ENCODE measurements at places on chromosomes 7 and 10.

DNA sequence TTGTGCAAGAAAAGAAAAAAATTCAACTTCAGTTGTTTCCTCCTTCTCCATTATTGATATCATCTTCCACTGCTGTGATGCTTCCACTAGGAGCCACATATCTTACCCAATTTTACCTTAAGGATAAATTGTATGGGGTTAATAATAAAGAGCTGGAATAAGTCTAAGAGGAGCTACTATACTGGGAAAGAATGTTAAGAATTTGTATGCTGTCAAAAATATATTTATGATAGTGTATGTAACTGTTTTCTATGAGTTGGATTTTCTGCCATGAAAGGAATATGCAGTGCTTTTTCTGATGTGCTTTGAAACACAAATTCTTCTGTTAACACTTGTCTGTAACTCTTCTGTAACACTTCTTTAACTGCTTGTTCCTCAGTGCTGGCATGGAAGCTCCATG lies 219.1 kb downstream of the VTI1A start:
- no peak for DNase-seq

DNA sequence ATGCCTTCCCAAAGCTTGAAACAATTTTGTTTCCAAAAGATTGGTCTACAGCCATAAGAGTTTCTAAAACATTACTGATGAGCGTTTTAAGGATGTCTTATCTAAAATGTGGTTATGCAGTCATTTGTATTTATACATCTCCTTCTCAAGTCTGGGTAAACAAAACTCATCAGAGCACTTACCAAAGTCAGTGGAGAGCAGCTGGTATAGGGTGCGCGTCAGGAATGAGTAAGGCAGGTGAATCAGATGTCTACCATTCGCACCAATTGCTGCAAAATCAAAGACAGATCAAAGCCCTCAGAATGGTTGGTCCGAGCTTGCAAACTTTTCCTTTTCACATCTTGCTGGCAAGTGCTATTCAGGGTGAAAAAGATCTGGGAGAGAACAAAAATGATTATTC lies 65.6 kb upstream of the FAM171A1 start:
- DNase-seq = no peak

DNA sequence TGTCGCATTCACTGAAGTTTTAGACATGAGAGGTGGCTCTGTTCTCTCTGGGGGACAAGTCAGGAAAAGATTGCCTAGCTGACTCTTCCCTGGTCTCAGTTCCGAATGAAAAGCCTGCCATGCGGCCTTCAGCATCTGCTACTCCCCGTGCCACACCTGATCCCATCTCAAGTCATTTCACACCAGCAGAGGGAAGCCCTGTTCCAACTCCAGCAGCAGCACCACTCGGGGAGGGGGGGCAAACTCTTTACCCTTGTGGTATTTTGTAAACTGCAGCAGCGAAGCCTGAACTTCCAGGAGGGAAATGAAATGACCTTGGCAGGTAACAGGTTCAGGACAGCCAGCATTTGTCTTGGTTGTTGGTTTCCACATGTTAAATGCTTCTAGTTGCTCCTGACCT lies 13.8 kb downstream of the LRRC4 start:
- no peak for DNase-seq

- DNase-seq = peak; percentile 67
These were observed at the start of gene DLX6 for GRCh38 chr7:97005183-97006054. TSS of gene DLX6 (plus strand) at chr7:97005553. CDS start at chr7:97005978, 425 bp downstream.

DNA sequence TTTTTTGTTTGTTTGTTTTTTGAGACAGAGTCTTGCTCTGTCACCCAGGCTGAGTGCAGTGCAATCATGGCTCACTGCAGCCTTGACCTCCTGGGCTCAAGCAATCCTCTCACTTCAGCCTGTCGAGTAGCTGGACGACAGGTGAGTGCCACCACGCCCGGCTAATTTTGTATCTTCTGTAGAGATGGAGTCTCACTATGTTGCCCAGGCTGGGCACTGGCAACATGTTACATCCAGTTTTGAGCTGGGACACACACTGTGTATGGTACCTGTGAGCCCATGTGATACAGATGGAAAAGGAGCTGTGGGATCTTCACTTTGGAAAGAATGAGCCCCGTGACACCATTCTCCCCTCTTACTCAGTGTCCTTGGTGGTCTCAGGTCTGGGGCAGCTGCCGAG lies 40.4 kb upstream of the PODXL start:
- no peak for DNase-seq

GRCh38 chr7:108559253-108559652 lies 10.3 kb downstream of the THAP5 start:
- no peak for DNase-seq

- DNase-seq = no peak
These were observed 24.0 kb upstream of the ABLIM1 start for GRCh38 chr10:114682121-114682520.

- no peak for DNase-seq
These were observed 19.4 kb upstream of the CLDN12 start for GRCh38 chr7:90383861-90384260.

DNA sequence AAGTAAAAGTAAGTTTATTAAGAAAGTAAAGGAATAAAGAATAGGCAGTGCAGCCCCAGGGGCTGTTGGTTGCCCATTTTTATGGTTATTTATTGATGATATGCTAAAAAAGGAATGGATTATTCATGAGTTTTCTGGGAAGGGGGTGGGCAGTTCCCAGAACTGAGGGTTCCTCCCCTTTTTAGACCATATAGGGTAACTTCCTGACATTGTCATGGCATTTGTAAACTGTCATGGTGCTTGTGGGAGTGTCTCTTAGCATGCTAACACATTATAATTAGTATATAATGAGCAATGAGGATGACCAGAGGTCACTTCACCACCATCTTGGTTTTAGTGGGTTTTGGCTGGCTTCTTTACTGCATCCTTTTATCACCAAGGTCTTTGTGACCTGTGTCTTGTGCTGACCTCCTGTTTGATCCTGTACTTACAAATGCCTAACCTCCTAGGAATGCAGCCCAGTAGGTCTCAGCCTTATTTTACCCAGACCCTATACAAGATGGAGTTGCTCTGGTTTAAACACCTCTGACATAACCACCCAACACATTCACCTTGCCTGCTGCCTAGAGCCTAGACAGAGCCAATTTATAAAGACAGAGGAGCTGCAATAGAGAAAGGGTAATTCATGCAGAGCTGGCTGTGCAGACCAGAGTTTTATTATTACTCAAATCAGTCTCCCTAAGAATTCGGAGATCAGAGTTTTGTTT lies 10.9 kb upstream of the ERCC6 start:
- DNase-seq = no peak

GRCh38 chr10:79391231-79392019 lies 44.2 kb downstream of the PPIF start:
- DNase-seq = no peak

GRCh38 chr10:34670081-34670480 lies 145.0 kb downstream of the PARD3 start:
- no peak for DNase-seq

GRCh38 chr7:50491943-50492342 lies 41.8 kb upstream of the FIGNL1 start:
- DNase-seq = no peak

DNA sequence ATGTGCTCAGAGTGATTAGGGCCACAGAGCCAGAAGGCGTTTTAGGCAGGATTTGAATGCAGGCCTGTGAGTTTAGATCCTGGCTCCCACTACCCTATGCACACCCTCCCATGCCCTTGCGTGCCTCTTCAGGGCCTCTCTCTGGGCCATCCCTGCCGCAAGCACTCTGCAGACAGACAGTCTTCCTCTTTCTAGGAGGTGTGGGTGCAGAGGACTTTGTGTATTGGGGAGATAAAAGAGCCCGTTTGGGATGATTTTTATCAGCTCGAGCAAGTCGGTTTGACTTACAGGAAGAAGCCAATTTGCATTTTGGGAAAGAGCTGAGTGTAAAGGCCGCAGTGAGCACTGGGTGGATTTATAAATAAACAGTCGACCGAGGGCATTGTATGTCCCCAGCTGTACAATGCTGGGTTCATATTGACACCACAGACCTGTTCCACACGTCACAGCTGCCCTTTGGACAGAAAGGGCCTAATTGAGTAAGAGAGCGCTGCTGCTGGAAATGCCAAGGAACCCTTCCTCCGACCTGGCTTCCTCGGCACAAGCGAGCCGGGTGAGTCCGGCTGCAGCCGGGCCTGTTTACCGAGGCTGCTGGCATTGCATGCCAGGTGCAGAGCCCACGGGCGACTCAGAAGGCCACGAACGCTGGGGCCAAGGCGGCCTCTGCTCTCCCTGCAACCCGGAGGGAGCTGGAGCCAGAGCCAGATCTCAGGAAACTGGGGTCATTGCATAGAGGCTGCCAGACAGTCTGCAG lies 25.1 kb downstream of the ZMIZ1 start:
- no peak for DNase-seq

- no peak for DNase-seq
These were observed 506.3 kb downstream of the CALN1 start for GRCh38 chr7:71905821-71906220.

DNA sequence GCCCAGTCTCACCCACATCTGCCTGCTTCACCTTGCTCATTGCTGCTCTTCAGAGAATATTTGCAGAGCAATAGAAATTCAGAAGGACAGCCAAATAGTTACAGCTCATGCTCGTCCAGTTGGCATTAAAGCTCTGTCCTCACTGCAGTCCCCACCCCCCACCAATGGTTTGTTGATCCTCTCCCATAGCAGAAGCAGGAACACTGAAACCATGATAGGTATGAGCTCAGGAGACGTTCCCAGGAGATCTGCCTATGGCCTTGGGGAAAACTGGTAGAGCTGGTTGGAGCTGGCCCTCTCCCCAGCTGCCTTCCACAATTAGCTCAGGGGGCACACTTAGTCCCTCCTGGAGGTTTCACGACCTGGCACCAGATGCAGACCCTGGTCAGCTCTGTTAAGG lies 68.6 kb upstream of the KMT2C start:
- DNase-seq = no peak

DNA sequence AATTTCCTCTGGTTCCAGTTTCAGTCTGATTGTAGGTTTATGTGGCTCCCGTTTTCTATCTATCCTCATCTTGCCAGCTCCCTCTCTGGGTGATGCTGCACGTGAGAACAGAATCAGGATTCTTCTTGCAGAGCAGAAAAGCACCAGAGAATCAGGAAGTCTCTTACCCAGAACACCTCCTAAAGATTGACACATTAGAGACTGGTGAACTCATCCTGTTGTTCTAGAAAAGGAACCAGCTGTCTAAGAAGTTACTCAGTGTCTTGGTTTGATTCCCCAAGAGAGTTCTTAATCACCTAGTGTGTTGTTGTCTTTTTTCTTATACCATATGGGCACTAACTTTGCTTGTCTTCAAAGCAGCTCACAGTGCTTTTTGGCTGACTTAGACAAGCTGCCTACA lies 152.4 kb downstream of the DGKI start:
- DNase-seq = peak; percentile 6

- DNase-seq = no peak
These were observed 15.1 kb downstream of the RNF216 start for GRCh38 chr7:5766321-5766761.

- peak; percentile 10 for DNase-seq
These were observed 69.0 kb downstream of the ADD3 start for GRCh38 chr10:110076559-110077318.

- DNase-seq = no peak
These were observed 33.1 kb upstream of the ARMC3 start for GRCh38 chr10:22894714-22895113.

DNA sequence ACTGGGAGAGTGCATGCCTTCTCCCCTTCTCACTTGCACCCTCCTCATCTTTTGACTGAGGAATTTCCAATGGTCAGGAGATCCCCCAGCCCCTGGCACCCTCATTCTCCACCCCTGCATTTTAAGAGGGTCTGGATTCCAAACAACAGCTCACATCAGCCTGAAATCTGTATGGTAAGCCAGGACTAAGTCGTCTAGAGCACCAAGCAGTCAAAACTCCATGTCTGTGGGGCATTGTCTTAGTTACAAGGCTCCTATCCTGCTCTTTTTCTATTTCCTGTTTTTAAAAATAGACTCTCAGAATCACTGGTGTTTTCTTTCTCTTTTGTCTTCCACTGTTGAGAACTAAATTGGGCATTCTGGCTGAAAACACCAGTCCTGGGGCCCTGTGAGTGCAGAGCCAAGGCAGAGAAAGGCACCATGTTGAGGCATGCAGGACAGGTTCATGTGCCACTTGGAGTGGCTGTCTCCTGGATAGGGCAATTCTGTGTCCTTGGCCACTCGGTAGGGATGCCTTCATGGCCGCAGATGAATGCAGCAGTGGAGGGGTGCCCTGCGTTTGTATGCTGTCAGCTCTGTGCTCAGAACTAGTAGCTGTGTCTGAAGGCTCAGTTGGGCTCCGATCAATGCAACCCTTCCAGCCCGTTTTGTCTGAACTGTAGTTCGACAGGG lies 216.6 kb upstream of the YAE1 start:
- DNase-seq = no peak

- DNase-seq = no peak
These were observed 240.2 kb downstream of the MAD1L1 start for GRCh38 chr7:1992554-1992953.

- no peak for DNase-seq
These were observed 26.8 kb upstream of the CALCR start for GRCh38 chr7:93601363-93601762.

DNA sequence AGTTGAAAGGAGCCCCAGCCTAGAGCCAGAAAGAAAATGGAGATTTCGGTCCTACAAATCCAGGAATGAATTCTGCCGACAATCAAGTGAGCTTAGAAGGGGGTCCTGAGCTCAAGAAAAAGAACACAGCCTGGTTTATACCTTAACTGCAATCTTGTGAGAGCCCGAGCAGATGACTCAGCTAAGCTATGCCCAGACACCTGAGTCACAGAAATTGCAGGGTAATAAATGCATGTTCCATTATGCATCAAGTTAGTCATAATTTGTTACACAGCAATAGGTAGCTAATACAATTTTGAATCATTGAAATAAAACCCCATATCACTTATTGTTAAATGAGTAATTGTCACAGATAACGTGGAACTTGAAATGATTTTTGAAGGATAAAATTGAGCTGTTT lies 111.8 kb upstream of the FOXP2 start:
- DNase-seq = no peak

DNA sequence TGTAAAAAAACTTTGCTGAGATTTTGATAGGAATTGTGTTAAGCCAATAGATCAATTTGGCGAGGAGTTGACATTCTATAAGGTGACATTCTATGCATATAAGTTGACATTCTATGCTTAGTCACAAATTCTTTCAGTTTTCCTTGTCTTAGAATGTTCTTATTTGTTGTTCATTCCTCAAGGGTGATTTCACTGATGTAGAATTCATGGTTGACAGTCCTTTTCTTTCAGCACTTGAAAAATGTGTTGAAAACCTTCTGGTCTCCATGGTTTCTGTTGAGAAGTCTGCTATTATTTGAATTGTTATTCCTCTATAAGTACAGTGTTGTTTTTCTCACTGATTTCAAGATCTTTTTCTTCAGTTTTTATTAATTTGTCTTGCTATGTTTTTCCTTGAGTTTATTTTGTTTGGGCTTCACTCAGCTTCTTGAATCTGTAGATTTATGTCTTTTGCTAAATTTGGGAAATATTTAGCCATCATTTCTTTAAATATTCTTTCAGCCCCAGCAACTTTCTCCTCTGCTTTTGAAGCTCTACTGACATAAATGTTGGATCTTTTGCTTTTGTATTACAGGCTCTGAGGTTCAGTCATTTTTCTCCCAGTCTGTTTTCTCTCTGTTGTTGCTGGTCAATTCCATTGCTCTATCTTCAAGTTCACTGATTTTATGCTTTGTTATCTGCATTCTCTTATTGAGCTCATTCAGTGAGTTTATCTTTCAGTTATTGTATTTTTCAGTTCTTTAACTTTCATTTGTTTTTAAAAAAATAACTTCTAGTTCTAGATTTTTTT lies 154.9 kb downstream of the SDK1 start:
- DNase-seq = no peak

- DNase-seq = peak; percentile 98
These were observed at the start of gene DUSP5 for GRCh38 chr10:110497438-110498086. TSS of gene DUSP5 (plus strand) at chr10:110497907. CDS start at chr10:110498122, 215 bp downstream.
